ENCODE measurements at places on chromosomes 2 and 18.

- DNase-seq: no peak
Observed at GRCh38 chr18:63909870-63910269, 2.1 kb downstream of the SERPINB10 start.

- no peak for DNase-seq
Observed at GRCh38 chr2:126513033-126513432, 142.9 kb upstream of the GYPC start.

DNA sequence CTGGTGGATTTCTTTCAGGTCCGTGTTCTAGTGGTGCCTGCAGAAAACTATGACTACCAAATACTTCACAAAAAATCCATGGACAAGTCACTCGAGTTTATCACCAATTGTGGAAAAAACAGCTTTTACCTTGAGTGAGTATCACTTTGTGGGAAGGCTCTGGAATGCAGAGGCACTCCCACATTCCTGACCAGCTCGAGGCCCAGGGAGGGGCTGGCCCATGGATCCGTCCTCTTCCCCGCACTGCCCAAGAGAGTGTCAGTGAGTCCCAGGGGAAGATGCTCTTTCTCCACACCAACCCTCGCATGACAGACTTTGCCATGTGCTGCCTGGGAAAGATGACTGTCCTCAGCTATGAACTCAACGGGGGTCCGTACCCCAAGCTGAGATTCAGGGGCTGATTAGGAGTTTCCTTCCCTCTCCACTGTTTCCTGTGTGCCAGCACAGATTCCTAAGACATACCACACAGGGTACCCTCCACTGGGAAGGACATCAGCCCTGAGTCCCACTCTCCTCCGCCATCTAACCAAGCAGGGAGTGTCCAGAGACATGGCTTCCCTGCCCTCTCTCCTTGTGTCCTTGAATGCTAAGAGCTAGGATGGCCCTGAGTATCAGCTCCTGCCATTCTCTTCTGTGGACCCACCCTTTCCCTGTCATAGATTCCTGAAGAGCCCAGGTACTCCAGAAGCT, 155.9 kb downstream of the LAMA3 start:
- DNase-seq: no peak

- no peak for DNase-seq
Observed at GRCh38 chr2:127847931-127848330, 10.0 kb downstream of the POLR2D start.

- DNase-seq: no peak
Observed at GRCh38 chr2:191404568-191404991, 159.4 kb downstream of the MYO1B start.

DNA sequence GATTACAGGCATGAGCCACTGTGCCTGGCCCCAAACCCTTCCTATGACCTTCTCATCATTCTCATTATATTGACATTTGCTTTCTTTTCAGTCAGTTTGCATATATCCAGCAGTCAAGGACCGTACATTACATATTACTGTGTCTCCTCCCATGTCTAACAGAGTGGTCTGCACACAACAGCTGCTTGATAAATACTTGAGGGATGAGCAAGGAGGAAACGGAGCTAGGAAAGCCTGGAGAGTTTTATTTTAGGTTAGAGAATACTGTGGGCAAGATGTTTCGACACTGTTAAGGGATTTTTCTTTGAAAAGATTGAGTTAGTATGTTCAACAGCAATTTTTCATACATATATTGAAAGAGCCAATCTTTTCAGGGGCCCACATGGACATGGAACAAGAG, 76.2 kb upstream of the CHRNA1 start:
- DNase-seq: no peak

GRCh38 chr2:11996618-11997017, 250.2 kb downstream of the LPIN1 start:
- no peak for DNase-seq

GRCh38 chr2:176852667-176853066, 359.9 kb upstream of the HNRNPA3 start:
- DNase-seq: no peak

GRCh38 chr18:31148600-31148999, 14.1 kb downstream of the DSC1 start:
- DNase-seq: no peak

GRCh38 chr2:179455824-179456223, 191.2 kb upstream of the SESTD1 start:
- DNase-seq: no peak

GRCh38 chr2:17803497-17803896, 12.8 kb upstream of the MSGN1 start:
- no peak for DNase-seq

DNA sequence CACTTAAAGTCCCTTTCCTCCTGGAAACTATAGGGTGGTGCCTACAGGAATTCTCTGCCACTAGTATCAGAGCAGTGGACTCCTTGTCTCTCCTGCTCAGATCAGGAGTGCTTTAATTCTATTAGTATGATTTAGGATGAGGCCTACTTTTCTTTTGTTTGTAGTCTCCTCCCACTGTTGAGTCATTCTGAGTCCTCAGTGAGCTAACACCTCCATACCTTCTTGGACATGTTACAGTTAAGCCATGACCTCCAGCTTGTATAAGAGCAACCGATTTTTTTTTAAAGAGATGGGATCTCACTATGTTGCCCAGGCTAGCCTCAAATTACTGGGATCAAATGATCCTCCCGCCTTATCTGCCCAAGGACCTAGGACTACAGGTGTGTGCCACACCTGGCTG, 48.7 kb upstream of the OTOF start:
- no peak for DNase-seq

DNA sequence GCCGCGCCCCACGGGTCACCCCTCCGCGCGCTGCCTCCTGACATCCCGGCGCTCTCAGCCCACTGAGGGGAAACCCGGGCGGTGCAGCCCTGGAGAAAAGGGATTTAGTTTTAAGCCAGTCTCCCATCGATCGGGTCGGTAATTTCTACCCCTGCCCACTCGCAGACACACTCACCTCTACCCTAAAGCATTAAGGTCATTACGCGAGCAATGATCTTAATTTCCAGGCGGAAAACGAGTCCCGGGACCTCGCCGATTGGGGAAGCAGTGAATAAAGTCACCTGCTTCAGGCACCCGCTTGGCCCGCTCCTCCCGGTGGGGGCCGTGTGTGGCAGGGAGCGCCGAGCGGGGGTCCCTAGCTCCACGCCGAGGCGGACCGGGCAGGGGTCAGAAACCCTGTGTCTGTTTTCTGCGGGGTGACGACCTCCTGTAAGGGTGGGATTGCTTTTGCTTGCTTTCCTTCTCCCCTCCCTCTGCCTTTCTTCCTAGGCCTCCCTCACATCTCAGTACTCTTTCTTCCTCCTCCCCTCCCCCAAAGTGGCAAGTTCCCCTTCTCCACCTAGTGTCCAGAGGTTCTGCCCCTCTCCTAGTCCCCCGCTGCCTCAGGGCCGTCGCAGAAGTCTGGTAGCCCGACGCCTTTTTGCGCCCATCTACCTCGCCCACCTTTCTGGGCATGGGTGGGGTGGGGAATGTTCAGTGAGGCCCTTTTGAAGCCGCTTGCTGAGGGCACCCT, 142.6 kb downstream of the MEIS1 start:
- no peak for DNase-seq

- no peak for DNase-seq
Observed at GRCh38 chr2:73300926-73301325, 7.6 kb upstream of the EGR4 start.

- DNase-seq: no peak
Observed at GRCh38 chr2:232027530-232027929, 66.0 kb downstream of the DIS3L2 start.

DNA sequence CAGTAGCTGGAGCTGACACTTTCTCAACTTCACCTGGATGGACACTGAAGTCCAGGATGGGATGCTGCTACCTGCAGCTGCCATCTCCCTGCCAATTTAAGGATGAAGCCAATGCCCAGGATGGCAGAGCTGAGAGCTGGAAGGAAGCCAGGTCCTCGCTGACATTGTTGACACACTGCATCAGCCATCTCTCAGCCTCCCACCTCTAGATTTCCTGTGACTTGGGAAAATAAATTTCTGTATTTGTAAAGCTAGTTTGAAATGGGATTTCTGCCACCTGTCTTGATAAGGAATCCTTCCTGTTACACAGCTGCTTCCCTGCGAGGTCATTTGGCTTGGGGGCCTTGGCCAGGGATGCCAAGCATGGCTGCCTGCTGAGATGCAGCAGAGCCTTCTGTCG, 43.5 kb downstream of the KCTD1 start:
- DNase-seq: no peak

GRCh38 chr2:10436583-10437110, 11.5 kb downstream of the ODC1 start:
- DNase-seq: no peak

DNA sequence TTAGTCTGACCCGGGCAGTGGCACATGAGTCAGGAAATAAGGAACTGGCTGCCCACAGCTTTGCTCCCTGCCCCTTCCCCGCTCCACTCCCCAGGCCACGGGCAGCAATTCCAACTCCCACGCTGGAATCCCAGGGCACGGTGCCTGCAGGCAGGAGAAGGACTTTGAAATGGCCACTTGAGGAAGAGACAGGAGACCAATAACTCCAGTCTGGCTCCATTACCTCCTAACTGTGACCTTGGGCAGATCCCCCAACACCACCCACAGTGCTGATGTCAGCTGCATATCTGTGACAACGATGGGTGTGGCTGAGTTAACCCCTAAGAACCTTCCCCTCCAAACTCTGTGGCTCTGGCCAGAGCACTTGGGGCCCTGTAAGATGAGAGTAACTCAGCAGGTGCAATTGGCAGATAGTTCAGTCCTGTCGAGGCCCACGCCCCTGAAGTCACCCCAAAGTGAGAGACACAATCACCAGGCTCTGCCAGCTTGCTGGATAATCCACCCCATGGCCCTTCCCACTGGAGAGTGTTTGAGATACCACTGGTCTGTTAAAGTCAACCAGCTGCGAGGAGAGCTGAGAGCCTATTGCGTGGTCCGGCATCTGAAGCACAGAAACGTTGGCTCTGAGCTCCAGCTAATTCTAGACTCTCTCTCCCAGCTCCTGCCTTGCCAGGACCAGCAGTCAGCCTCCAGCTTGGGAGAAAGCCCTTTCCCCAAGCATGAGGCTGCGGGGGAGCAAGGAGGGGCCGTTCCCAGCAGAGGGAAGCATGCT, 175.2 kb downstream of the TNS1 start:
- DNase-seq: no peak

DNA sequence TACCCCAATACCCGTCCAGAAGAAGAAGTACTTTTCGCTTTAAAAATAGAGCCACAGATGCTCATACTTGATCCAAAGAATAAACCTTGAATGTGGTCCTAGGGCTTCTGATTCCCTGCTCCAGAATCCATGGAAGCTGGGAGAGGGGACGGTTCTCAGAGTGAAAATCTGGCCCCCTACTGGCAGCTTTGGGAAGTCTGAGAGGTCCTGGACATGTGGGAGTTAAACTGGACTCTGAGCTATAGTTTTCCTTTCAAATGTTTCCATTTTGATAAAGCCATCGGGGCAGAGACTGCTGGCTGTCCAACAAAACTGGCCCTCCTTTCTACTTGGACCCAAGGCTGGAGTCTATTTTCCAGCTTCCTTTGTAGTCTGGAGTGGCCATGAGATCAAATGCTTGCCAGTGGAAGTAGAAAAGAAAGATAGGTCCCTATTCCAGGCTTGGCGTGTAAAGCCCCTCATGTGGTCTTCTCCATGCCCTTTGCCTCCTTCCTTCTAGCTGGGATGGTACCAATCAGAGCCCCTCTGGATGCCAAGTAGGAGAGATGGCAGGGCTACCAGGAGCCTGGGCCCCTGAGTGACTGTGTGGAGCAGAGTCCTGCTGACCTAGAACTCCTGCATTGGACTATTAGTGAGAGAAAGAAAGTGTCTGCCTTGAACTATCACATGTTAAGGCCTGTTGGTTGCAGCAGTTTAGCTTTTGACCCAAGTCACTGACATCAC, 37.7 kb upstream of the TBC1D8 start:
- DNase-seq: no peak

DNA sequence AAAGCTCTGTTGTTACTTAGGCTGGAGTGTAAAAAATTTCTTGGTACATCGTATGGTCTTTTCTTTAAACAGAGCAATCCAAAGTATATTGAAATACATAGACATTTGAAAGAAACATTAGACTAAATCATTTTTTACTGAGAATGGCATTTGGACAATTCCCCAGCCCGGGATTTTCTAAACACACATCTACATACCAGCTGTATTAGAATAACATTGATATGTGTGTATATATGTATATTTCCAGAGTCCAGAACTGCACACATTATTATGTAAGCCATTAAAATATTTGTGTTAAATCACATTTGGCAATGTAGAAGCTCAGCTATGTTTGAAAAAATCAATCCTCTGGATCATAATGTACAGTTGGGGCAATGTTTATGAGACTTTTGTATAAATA, 1853.6 kb upstream of the LRRTM1 start:
- DNase-seq: no peak

GRCh38 chr2:222835143-222835822, 25.6 kb upstream of the ACSL3 start:
- no peak for DNase-seq

GRCh38 chr2:120204945-120205670, 18.1 kb downstream of the TMEM185B start:
- DNase-seq: no peak

DNA sequence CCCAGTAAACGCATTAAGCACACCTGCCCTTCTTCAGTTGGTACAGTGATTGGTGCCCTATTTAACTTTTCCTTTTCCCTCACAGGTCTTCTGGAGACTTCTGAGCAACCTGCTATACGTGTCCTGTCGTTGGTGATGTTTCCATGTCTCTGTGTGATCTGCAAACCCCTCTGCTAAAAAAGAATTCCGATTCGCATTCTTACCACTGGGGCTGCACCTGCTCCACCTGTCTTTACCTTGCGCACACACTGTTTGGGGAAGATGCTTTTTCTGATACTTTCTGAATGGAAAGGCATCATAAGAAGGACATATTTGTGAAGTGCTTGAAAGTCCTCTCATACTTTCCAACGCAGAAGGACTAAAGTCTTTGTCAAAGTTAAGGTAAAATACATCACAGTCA, 323.9 kb upstream of the SOX11 start:
- no peak for DNase-seq

GRCh38 chr18:55179835-55180234, 220.6 kb upstream of the CCDC68 start:
- DNase-seq: no peak

GRCh38 chr2:31075941-31076590, 62.2 kb downstream of the GALNT14 start:
- DNase-seq: no peak

DNA sequence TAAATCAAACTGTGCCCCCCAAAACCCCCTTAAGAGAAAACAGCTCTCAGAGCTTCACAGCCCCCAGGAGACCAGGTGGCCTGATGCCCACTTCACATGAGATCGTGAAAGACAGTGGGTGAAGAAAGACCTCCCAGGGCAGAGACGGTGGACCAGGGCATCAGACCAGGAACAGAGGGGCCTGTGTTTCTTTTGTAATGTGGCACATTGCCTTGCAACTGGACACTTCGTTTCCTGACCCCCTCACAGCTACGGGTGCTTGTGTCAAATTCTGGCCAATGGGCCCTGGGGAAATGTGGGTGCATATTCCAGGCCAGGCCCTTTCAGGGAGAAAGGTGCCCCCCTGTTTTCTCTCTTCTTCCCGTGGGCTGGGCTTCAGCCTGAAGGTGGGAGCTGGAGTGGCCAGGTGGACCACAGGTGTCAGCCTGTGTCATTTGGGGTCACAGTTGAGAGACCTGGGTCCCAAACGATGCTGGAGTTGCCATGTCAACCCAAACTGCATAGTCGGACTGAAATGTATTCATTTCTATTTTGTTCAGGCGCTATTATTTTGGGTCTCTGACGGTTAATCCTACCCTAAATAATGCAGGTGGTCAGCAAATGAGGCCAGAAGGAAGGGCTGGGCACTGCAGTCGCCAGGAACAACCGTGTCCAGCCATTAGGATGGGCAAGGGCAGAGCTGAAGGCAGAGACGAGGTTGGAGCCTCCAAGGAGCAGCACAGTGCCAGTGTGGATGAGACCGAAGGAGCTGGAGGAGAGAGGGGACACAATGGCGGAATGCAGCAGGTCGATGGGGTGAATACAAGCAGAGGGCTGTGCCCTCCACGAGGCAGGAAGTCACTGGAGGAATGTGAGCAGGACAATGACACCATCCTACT, 338.2 kb downstream of the EIPR1 start:
- DNase-seq: no peak

Data from stimulated activated CD8-positive, alpha-beta memory T cell treated with anti-CD3 and anti-CD28 coated beads, Interleukin-15, amount 100 ng/mL, for 1 hour (primary cell).